ENCODE measurements at places on chromosomes 11 and 22. TPM values are rescaled to one million over a fixed set of nuclear protein-coding genes. Genes with fewer than 3 reads are reported as not detected.
A peak's percentile ranks its signal among the peaks of the same experiment; 100 is the strongest.

DNA sequence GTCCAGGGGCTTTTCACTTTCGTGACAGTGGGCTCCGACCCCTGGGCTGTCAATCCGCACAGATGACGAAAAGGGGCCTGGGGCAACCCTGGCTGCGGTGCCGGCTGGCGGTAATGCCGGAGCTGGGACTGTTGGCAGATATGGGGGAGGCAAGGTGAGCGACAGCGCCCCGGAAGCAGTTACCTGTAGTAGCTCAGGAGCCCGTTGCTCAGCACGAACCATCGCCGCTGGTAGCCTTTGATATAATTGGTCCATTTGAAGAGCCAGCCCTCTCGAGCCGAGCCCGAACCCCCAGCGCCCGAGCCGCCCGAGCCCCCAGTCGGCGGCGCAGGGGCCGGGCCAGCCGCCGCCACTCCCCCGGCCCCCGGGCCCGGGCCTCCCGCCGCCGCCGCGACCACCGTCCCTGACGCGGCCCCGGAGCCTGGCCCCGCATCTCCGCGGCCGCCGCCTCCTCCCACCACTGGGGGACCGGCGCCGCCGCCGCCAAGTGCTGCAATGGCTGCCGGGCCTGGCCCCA, 396 bp downstream of the OSBP start:
- peaks cover 3% of the 10 kb centered on the region for H3K36me3 ChIP-seq
- no peaks in the 10 kb centered on the region for H3K27me3 ChIP-seq
- peak overlapping the region; percentile 88 for H3K4me3 ChIP-seq
- DNase-seq: no peak
- peaks cover 42% of the 10 kb centered on the region for H3K4me1 ChIP-seq
- peak overlapping the region; percentile 97 for H3K27ac ChIP-seq

- H3K36me3 ChIP-seq: no peaks in the 10 kb centered on the region
- peak overlapping the region; percentile 46 for H3K4me3 ChIP-seq
- peaks cover 18% of the 10 kb centered on the region for H3K27me3 ChIP-seq
- H3K27ac ChIP-seq: no peak overlapping the region
- peaks cover 11% of the 10 kb centered on the region for H3K4me1 ChIP-seq
Measured at GRCh38 chr22:41976070-41976901, 7.0 kb downstream of the SEPTIN3 start.

- no peak overlapping the region for H3K4me3 ChIP-seq
- H3K4me1 ChIP-seq: no peaks in the 10 kb centered on the region
- H3K27me3 ChIP-seq: no peaks in the 10 kb centered on the region
- H3K36me3 ChIP-seq: no peaks in the 10 kb centered on the region
- no peak for DNase-seq
- H3K27ac ChIP-seq: no peak overlapping the region
Measured at GRCh38 chr11:69211920-69212797, 56.4 kb downstream of the SMIM38 start.

- H3K4me3 ChIP-seq: peak overlapping the region; percentile 96
- H3K27ac ChIP-seq: peak overlapping the region; percentile 93
- DNase-seq: peak; percentile 65
- H3K4me1 ChIP-seq: peaks cover 42% of the 10 kb centered on the region
- no peaks in the 10 kb centered on the region for H3K27me3 ChIP-seq
Measured at GRCh38 chr22:40044870-40045834, 50.4 kb downstream of the FAM83F start.

CCDC188 gene
- total RNA-seq: 0.80 TPM

OR10D3 gene
- not detected for total RNA-seq
